ENCODE measurements at places on chromosomes 5 and 9. TPM values are rescaled to one million over a fixed set of nuclear protein-coding genes. Genes with fewer than 3 reads are reported as not detected.

DNA sequence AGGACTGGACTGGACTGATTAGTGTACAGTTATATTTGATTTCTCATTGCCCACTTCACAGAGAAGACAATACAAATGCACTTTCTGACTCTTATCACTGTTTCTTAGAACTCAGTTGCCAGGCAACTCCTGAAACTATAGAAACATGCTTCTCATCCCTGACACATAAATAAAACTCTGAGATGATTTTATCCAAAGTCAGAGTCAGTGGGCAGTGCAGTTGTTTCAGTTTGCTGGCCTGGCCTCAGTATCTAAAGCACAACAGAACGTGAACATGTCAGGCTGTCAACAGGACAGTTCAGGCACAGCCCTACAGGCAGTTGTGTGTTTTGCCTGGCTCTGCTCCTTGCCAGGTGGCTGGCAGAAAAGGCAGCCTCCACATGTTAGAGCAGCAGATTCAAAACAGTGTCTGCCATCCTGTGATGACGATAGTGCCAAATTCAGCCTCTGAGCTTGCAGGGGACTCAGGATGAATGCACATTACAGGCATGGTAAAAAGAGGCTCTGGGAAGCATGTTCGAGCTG, 65.1 kb upstream of the CCDC152 start:
- no peak for DNase-seq

DNA sequence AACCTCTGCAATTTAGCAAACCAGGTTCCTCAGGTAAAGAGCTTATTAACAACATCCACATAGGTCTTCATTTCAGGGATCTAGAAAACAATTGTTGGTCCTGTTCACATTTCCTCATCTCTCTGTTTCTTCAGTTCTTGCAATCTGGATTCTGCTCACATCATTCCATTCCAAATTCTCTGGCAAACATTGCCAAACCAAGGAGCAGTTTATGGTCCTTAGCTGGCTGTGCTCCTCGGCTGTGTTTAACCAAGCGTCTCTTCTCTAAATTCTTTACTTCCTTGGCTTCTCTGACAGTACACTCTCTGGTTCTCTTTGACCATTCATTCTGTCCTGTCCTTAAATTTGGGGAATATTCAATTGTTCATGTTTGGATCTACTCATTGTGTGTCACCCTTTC, 65.8 kb upstream of the RANBP3L start:
- DNase-seq: peak; percentile 85

IFNA2 gene
- not detected for total RNA-seq

STC2 gene
- 41.0 TPM for total RNA-seq

SH2D3C gene
- total RNA-seq: 0.05 TPM

FCN2 gene
- not detected for total RNA-seq

Measured in renal cortical epithelial cell (primary cell).